ENCODE measurements at places on chromosomes 3 and 15.

GRCh38 chr15:75407083-75407482 lies 38.7 kb upstream of the MAN2C1 start:
- no peak for DNase-seq

DNA sequence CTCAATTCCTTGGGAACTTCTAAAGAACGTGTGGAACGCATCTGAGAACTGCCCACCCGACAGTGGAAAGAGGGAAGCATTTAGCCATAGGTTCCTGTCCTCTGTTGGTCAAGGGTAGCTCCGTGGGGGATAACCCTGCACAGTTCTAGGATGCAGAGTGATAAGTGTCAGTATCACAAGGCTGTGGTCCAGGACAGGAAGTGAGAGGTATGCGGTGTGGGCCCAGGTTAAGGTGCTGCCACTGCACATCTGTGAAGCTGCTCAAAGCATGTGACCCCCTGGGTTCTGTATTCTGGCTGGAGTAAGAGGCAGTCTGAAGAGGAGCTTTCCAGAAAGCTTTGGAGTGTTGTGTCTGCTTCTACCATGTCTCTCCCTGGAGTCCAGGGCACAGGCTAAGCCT lies 51.7 kb upstream of the HES1 start:
- DNase-seq: no peak

DNA sequence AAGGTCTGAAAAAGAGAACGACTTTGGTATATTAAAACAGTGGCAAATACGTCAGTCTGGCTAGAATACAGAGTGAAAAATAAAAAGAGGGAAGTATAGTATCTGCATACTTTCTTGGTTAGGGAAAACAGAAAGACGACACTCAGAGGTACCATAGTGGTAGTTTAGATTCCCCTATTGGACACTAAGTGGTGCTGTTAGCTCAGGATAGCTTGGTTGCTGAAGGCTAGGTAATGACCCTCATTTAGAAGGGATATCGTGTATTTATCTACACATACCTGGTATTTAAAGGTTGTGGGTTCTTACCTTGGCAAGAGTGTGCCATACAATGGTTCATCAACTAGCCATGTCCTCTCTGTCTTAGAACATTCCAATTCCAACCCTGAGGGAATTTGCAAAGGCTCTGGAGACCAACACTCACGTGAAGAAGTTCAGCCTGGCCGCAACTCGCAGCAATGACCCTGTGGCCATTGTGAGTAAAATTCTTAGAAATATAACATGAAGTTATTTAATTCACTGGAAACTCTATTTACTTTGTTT lies 31.0 kb downstream of the TMOD2 start:
- no peak for DNase-seq

DNA sequence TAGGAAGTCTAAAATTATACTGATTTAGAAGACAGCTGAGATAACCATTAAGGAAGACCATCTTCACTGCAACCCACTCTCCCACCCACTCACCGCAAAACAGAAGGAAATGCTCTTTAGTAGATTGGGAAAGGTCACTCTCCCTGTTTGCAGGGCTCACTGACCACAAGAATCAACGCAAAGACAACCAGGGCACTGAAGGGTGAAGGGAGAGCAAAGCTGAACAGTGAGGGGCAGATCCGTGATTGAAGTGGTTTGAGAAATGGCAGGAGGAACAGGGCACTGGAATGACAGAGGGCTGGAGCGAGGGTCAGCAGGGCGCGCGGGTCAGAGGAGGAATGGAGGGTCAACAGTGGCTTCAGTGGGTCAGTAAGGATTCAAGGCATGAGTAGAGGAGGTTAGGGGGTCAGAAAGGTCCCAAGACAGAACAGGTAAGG lies 520 bp downstream of the MESD start:
- no peak for DNase-seq

DNA sequence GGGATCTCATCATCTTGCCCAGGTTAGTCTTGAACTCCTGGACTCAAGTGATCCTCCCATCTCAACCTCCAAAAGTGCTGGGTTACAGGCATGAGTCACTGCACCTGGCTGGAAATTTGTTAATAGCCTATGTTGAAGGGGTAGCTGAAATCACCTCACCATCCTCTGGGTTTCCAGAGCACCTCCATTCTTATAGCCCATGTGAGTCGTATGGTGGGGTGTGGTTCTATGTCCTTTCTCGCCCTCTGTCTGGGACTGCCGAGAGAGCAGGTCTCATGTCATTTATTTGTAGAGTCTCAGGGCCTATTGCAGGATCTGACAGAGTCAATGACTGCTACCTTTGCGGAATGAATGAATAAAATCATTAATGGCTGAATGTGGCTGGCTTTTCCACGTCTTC lies 20.9 kb downstream of the CEMIP start:
- no peak for DNase-seq

DNA sequence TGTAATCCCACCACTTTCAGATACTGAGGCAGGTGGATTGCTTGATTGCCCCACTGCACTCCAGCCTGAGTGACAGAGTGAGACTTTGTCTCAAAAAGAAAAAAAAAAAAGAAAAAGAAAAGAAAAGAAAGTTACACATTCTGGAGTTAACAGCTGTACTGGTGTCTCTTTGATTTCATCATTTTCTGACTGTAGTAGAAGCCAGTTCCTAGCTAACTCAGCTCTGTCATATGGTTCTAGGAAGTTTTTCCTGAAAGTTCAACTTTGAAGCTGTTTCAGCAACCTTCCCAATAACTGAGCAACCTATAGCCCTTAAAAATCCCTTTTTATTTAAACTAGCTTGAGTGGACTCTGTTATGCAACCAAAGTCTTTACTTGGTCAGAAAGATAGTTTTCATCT lies 104.6 kb upstream of the STRIT1 start:
- DNase-seq: no peak

- no peak for DNase-seq
Observed at GRCh38 chr15:80946576-80946975, 43.0 kb downstream of the MESD start.

GRCh38 chr3:12840591-12841148 lies 695 bp downstream of the RPL32 start:
- DNase-seq: no peak

- no peak for DNase-seq
Observed at GRCh38 chr3:187900993-187901755, 155.9 kb upstream of the BCL6 start.

GRCh38 chr3:198079771-198080520 lies 119.9 kb downstream of the LMLN start:
- DNase-seq: no peak

- DNase-seq: no peak
Observed at GRCh38 chr3:135792174-135792573, 173.4 kb upstream of the PPP2R3A start.
